ENCODE measurements at places on chromosomes 5 and 9.

GRCh38 chr5:167029488-167029887, 1262.0 kb upstream of the WWC1 start:
- no peak for DNase-seq

DNA sequence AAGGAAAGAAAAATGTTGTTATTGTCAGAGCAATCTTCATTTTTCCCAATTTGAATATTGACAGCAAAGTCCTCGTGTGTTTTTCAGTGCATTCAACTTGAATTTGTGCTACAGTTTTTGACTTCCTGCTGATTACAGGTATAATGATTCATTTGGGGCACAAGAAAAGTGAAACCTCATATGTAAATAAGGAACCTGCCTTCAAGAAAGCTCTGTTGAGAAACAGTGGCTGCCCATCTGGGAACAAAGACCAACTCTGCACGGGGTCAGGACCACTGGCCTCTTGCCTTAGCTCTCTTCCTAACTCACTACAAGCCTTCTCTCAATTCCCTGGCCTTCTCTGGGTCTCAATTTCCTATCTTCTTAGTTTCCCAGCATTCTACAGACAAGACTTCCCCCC, 21.0 kb downstream of the TIMD4 start:
- no peak for DNase-seq

- no peak for DNase-seq
Measured at GRCh38 chr9:126612813-126613641, 701 bp upstream of the LMX1B start.

DNA sequence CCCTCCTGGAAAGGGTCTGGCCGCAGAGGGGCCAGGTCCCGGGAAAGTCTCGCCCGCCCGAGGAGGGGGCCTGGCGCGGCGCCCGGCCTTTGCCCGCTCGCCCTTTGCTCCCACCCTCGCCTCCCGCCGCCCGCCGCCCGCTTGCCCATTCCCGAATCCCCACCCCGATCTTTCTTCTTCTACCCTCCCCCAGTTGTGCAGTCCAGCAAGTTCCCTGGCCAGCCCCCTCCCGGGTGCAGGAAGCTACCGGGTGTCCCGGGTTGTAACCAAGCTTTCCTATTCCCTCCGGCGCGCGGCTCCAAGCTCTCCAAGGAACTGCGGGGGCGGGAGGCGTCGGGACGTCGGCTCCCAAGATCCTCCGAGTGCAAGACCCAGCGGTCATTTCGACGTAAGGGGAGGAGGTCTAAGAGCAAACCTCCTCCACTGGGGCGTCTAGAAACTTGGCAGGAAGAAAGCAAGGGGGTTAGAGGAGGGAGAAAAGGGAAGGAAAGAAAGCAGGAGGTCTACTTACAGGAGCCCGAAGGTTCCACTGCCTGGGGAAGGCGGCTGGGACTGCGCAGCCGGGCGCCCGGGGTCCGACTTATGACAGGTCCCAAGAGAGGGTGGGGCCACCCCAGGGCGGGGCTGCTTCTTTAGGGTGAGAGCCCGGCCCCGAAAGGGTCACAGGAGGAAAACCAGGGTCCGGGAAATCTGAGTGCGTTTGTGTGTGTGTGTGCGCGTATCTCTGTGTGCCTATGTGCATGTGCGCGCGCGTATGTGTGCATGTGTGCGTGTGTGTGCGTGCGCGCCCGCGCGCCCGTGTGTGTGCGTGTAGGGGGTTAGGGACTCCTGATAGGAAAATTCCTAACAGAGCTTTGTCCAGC, at the start of gene PTGR1:
TSS of gene PTGR1 (minus strand) at position 556 of the 863 bp plus-strand sequence. CDS start 2,225 bp downstream, outside the sequence.
- no peak for DNase-seq

- DNase-seq = no peak
Measured at GRCh38 chr5:42250-42649, 49.7 kb upstream of the PLEKHG4B start.

- DNase-seq = no peak
Measured at GRCh38 chr5:61586096-61587084, 254.3 kb downstream of the ZSWIM6 start.

GRCh38 chr5:110865400-110866094, 126.7 kb downstream of the SLC25A46 start:
- DNase-seq = no peak

DNA sequence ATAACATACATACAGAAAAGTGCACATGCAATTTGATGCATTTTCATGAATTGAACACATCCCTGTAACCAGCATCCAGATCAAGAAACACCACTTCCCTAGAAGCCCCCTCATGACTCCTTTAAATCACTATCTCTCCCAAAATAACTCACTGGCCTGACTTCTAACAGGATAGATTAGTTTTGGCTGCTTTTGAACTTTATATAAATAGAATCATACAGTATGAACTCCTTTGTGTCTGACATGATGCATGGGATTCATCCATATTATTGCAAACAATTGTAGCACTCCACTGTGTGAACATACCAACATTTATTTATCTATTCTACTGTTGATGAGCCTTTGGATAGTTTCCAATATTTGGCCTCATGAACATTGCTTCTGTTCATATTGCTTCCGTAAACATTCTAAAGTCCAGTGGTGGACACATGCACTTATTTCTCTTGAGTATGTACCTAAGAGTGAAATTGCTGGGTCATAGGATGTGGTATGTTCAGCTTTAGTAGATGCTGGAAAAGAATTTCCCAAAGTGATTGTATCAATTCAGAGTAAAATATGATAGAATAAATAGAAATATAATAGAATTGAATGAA, 148.7 kb upstream of the GDNF start:
- no peak for DNase-seq

DNA sequence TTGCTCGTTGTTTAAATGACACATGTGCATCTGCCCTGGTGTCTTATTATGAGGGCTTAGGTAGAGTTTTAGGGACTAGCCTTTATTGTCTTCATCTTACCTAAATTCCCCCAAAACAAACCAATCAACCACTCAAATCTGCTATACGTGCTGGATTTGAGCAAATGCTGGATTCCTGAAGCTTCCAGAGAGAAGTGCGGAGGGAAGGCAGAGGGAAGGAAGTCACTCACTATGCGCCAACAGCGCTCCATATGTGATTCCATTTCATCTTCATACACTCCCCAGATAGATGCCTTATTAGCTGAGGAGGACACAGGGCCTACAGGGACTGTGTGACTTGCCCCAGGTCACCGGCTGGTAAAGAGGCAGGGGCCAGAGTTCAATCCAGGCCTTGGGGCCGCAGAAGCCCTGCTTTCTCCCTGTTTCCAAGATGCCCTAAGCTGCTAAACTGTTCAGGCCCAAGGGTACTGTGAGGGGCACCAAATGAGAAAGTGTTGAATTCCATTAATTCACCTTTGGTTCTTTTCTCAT, 63.5 kb downstream of the OTULIN start:
- DNase-seq = no peak

DNA sequence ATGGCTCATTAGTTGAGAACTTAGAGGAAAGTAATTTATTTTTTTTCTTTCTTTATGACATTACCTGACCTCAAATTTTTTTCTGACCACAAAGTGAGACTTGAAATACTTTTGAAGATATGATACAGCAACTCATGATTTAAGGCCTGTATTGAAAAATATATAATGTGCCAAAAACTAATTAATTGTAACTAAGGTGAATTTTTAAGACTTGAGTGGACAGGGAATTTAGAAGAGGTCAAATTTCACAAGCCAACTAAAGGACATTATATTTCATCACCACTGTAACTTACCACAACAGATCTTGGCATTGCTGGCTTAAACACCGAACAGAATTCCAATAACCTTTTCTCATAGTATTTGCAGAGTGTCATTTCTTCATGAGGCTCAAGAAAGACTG, 1.8 kb downstream of the CCNH start:
- DNase-seq = no peak

DNA sequence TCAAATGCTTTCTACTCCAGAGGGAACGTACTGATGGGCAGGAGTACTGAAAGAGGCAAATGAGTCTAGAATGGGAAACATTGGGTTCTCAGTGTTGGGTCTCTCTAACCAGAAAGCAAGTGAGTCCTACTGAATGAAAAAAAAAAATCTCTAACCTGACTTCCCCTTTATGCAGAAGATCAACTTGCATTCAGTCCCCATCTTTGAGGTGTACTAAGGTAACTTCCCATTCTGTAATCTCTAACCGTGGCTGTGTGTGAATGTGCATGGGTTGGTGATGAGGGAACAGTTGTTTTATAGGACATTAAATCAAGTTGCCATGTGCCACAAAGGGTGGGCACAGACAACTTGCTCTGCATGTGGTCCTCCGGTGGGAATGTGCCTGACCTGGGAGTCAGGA, 264.6 kb upstream of the CLINT1 start:
- no peak for DNase-seq

DNA sequence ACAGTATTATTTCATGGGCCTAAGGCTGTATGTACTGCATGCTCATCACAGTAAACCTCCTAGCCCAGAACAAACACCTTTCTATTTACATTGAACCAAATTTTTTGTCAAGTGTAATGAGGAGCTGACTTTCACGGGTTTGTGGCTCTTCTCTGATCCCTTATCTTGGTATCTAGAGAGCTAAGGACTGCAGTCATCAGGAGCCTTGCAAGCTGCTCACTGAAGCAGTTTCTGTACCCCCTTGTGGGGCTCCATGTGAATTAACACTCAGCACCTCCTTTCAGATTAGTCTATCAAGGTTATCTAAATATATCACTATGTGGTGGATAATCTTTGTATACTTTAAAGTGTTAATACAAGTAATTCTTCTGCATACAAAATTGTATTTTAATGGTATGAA, 108.2 kb downstream of the AUH start:
- DNase-seq = peak; percentile 14

DNA sequence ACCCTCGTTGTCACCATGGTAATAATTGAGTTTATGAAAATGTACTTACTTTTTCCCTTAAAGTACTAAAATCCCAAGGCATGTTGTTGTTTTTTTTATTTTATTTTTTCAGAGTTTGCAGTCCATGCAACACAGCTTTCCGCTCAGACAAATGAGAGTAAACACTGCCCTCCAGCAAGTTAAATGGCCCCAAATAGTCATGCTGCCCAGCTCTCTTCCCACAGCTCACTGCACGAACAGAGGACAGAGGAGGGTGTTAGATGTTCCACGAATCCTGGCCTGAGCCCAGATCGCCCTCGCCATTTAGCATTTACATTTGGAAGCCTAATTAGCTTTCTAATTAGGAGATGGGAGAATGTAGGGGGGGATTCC, 1.9 kb downstream of the NIM1K start:
- DNase-seq = no peak

- no peak for DNase-seq
Measured at GRCh38 chr5:172624996-172625964, 15.8 kb upstream of the NEURL1B start.

GRCh38 chr9:1458503-1458902, 408.3 kb downstream of the DMRT2 start:
- DNase-seq = no peak

- no peak for DNase-seq
Measured at GRCh38 chr5:137265457-137265856, 233.7 kb downstream of the SPOCK1 start.

DNA sequence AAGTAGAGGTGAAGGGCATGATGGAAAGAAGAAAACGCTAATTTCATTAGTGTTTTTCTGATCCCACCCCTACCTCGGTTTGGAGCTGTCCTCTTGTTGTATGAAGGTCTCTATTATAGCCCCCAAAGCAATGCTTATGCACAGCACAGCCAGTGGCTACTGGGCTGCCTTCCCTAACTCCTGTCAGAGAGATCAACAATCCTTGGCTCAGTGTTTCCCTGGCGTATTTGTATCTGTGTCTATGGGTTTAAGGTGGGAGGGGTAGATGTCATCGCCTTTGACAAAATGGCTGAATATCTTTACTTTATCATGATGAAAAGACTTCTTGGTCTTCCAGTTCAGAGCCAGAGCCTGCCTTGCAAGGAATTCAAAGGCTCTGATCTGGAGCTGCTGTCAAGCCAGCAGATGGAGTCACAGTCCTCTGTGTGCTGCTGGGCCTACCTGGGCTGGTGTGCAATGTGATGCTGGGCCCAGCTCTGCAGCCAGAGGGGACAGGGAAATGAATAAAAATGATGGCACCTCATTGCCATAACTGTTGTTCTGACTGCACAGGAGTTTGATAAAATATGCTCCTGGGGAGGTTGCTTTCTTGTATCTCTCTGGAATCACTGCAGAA, 20.1 kb upstream of the HSPA9 start:
- no peak for DNase-seq

- no peak for DNase-seq
Measured at GRCh38 chr5:143076377-143076776, 306.2 kb downstream of the ARHGAP26 start.

DNA sequence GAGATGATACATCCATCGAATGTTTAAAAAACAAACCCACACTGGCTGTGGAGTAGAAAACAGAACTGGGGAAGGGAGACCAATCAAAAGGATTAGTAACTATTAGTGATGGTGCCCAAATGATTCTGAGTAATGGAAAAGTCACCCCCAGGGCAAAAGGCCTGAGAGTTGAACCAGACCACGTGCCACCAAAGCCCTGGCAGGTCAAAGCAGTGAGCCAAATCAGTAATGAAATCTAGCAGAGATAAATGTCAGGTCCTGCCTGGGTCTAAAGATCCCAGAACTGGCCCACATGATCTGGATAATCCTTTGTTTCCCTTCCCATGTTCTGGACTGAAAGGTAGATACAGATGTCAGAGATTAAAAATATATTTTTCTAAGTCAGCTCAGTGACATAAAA, 9.4 kb downstream of the OTULINL start:
- no peak for DNase-seq

GRCh38 chr9:123615381-123615780, 259.4 kb downstream of the CRB2 start:
- no peak for DNase-seq

DNA sequence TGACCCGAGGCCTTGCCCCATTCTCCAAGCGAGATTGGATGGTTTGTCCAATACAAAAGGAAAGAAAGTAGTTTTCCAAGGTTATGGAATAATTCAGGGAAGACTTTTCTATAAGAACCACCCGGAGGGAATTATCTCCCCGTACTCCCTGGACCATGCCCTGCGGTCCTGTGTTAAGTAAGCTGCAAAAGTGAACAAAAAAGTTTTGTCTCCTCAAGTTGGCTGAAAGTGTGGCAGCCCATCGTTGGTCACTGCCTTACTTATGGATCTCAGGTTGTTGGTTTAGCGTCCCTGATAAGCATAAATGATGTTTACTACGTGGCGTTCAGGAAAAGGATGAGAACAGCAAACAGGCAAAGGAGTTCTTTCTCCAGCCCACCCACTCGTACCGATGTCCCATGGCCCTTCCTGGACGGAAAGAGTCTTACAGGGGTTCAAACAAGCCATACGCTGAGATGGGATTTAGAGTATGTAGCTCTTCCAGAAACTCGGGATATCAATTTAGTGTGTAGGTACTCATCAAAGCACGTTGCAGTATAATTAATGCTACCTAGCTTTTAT, 413 bp upstream of the AUH start:
- no peak for DNase-seq

- no peak for DNase-seq
Measured at GRCh38 chr9:76859860-76860259, 46.1 kb downstream of the PRUNE2 start.

- no peak for DNase-seq
Measured at GRCh38 chr5:150026682-150027172, 26.2 kb downstream of the HMGXB3 start.

Measured in central memory CD4-positive, alpha-beta T cell (primary cell).